Kidney glomerular epithelial cell (primary cell): ENCODE measurements at places on chromosomes 12 and 14.
A peak's percentile ranks its signal among the peaks of the same experiment; 100 is the strongest.

- DNase-seq: no peak
Observed at GRCh38 chr14:30054201-30054600, 126.6 kb upstream of the PRKD1 start.

GRCh38 chr12:106332536-106332935 lies 25.0 kb upstream of the POLR3B start:
- DNase-seq: no peak

DNA sequence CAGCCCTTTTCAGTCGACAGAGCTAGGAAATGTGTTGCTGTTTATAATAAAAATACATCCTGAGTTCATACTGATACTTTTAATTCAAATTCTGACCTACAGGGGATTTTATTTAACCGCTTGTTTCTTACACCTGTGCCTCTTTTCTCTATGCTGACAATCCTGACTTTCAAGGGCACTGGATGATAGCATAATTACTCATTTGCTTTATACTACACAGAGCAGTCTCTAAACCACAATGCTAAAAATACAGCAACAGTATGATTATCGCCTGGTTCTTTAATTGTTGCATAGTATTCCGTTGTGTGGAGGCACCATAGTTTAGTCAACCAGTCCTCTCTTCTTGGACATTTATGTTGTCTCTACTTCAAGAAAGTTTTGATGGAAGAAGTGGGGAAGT lies 372.9 kb downstream of the DPF3 start:
- DNase-seq: no peak

DNA sequence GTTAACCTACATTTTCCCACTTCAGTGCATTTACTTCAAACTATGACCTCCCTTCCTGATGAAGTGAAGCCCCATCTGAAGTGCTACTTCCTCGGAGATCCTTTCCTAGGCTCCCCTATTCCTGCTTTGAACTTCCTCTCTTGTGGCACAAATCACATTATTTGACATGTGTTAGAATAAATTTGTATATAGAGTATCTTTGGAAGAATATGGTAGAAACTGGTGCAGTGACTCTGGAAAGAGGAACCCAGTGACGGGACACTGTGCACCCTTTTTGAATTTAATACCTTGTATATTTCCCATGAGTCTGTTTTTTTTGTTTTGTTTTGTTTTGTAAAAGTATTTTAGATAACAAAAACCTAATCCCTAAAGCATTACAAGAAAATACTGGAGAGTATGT lies 66.4 kb upstream of the SRSF5 start:
- no peak for DNase-seq

- DNase-seq: no peak
Observed at GRCh38 chr14:104638927-104639450, 34.4 kb upstream of the TMEM179 start.

DNA sequence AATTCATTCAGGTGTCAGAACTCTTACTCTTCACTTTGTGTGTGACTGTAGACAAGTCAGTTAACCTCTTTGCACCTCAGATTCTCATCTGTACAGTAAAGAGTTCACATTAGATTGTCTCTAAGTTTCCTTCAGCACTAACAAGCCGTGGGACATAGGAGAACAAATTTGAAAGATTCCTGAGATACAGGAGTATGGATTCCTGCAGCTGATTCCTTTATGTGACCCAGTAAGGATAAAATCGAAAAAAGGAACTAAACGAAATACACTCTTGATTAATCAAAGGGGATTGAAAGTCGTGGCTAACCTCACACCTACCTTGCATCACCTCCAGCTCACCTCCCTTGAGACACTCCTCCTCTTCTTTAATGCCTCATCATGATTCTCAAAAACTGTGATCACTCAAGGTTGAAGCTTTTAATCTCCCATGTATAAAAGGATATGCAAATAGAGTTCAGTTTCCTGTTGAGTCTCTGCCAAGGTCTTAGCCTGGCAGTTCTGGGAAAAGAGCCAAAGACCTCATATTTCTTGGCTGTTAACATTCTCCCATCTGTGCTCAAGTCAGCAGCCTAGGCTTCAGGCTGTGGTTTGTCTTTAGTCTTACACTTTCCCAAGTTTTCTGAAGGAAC lies 156.6 kb downstream of the DAD1 start:
- peak; percentile 98 for DNase-seq

GRCh38 chr14:71309756-71310155 lies 402.5 kb downstream of the PCNX1 start:
- DNase-seq: no peak

DNA sequence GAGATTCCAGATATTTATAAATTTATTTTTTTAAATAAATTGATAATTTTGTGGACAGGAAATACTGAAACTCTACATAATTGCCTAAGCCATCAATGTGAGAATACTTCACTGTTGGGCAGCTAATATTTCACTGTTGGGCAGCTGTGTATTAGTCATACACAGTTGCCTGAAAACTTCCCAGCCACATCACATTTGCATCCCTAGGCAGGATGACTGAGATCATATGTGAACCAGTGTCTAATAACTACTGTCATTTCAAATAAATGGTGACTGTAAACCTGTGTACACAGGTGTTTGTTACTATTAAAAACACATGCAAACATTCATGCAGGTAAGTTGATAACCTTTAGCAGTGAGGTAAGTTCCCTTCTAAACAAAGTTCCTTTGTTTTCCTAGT lies 43.9 kb downstream of the TMTC3 start:
- DNase-seq: peak; percentile 50

- no peak for DNase-seq
Observed at GRCh38 chr12:6552140-6552551, 3.7 kb downstream of the IFFO1 start.

DNA sequence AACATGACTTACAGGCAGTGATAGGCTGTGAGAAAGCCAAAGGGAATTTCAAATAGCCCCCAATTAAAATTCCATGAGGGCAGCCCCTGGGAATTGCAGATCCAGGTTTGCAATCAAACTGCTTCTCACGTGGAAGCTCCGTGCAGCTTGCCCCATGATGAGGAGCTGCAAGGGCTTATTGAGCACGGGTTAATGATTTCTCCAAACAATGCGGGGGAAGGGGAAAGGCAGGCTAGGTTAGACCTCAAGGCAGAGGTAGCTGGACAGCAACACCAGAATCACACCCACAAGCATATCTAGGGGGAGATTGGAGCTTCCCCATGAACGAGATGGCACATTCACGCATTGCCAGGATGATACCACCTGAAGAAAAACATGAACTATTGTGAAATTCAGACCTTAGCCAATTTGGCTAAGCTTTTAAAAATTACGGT lies 5.0 kb upstream of the DUSP6 start:
- DNase-seq: peak; percentile 87

GRCh38 chr14:68741839-68742470 lies 50.9 kb downstream of the ZFP36L1 start:
- DNase-seq: no peak

- peak; percentile 74 for DNase-seq
Observed at GRCh38 chr14:33589334-33589733, 361.5 kb downstream of the EGLN3 start.

DNA sequence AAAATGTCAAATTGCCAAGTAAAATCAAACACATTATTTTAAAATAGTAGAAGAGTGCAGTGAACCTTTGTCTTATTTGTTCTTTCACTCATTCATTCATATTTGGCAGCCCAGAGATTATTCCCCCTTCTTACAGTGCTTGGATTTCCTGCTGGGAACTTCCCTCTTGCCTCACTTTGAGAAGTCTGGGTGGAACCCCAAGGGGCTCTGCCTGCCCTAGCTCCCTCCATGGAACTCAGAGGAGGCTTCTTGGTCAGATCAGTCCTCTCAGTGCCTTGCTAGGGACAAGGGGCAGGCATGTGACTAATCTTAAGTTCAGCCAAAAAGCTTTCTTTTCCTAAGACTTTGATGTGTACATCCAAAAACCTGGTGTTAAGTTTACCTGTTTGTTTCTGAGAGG lies 84.7 kb upstream of the OVCH1 start:
- no peak for DNase-seq

DNA sequence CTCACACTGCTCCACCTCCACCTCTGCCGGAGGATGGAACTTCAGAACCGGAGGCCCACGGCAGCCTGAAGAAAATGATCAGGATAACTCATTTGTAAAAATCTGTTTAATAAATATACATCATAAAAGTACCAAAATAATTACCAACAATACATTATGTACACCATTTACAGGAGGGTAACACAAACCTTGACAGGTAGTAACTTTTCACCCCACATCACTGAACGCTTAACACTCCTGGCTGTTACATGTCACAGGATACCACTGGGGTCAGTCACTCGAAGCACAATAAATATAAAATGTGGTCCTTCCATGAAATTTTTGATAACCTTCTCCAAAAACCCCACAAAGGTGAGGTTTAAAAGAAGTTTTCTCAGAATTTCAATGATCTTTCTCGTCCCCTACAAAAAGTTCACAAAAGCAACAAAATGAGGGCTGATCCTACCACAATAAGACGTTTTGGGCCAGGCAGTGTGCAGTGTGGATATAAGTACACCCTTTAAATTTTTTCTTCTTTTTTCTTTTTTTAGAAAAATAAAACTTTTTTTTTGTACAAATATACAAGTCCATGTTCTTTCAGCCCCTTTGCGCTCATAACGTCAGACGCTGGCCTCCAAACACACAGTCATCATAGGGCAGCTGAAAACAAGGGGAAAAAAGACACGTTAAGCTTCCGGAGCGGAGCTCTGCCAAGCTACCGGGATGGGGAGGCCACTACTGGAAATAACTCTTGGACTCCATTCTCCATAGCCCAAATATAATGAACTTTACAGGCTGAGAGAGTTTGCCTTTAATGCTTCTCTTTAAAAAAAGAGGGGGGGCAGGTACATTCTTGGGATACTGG lies 2.9 kb downstream of the NFKBIA start:
- DNase-seq: no peak
